ENCODE measurements at places on chromosomes 11 and 22.
A peak's percentile ranks its signal among the peaks of the same experiment; 100 is the strongest.

DNA sequence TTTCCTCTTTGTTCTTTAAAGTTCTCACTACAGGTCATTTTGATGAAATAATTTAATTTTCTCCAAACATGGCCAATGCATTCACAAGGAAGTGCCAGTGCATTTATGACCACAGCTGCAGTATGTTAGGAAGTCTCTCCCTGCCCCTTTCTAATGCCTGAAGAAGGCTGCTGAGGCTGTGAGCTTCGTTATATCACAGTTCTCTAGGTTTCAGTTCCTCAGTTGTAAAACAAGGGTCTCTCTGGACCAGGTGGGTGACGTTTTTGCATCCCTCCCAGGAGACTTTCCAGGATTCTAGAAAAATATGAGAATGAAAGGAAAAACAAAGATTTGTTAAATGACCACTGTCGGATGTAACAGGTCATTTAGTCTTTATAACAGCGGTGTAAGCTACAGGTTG lies 171.6 kb downstream of the LARGE1 start:
- no peak for DNase-seq

GRCh38 chr11:727281-727701 lies 20.0 kb upstream of the TALDO1 start:
- no peak for DNase-seq

- no peak for DNase-seq
Measured at GRCh38 chr11:64791781-64792291, 11.2 kb downstream of the MAP4K2 start.

- DNase-seq = no peak
Measured at GRCh38 chr11:18392434-18393321, 1.7 kb upstream of the LDHA start.

DNA sequence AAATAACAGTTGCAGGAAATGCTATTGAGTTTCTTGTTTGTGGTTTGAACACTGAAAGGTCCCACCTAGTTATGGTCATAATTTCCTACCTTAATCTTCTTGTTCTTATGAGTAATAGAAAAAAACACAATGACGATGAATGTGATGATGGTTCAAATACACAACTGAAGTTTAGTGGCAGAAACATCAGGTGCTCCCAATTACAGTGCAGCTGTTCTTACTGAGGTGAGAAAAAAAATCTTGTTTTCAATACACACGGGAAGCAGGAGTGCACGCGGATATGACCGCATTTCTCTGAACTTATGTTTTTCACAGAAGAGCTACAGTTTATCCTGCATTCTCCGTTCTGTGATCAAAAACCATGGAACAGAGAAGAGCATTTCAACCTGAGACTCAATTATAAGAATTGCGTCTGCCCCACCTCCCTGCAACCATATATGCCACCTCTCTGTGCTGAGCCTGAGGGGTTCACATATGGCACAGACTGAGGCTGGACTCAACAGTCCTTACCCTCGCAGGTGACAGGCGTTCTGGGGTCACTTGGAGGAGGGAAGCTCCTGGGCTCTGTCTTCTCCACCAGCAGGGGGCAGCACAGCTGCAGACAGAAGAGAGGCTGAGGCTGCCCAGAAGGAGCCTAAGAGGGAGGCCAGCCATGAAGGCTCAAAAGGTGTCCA lies 99.7 kb upstream of the IGLL5 start:
- DNase-seq = peak; percentile 5

DNA sequence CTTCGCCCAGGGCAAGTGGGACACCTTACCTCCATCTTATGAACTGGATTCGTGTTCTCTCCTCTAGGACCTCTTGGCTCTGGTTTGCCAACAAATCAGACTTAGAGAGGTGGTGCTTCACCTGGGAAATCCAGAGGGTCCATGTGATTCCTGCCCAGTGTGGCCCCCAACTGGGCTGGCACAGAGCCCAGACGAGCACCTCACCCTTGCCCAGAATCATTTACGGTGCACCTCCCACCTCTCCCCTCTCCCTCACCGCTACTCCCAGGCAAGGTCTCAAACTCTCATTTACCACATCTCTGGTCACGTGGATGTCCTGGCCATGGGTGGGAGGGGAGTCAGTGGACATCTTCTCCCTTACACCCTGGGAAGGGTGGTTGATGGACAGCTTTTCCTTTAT lies 1.1 kb downstream of the SPATA19 start:
- DNase-seq = no peak

GRCh38 chr11:69649576-69649900 lies 8.6 kb downstream of the CCND1 start:
- DNase-seq = no peak

GRCh38 chr11:116360221-116360941 lies 412.4 kb downstream of the BUD13 start:
- DNase-seq = no peak

All from non-pigmented ciliary epithelial cell (primary cell).